Activated CD8-positive, alpha-beta memory T cell treated with anti-CD3 and anti-CD28 coated beads for 1 hour (primary cell): ENCODE measurements at places on chromosomes 13 and 19.

DNA sequence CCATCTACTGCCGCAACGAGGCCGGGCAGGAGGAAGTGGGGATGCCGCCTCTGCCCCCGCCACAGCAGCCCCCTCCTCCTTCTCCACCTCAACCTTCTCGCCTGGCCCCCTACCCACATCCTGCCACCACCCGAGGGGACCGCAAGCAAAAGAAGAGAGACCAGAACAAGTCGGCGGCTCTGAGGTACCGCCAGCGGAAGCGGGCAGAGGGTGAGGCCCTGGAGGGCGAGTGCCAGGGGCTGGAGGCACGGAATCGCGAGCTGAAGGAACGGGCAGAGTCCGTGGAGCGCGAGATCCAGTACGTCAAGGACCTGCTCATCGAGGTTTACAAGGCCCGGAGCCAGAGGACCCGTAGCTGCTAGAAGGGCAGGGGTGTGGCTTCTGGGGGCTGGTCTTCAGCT, 3.4 kb upstream of the NUP62 start:
- no peak for DNase-seq

DNA sequence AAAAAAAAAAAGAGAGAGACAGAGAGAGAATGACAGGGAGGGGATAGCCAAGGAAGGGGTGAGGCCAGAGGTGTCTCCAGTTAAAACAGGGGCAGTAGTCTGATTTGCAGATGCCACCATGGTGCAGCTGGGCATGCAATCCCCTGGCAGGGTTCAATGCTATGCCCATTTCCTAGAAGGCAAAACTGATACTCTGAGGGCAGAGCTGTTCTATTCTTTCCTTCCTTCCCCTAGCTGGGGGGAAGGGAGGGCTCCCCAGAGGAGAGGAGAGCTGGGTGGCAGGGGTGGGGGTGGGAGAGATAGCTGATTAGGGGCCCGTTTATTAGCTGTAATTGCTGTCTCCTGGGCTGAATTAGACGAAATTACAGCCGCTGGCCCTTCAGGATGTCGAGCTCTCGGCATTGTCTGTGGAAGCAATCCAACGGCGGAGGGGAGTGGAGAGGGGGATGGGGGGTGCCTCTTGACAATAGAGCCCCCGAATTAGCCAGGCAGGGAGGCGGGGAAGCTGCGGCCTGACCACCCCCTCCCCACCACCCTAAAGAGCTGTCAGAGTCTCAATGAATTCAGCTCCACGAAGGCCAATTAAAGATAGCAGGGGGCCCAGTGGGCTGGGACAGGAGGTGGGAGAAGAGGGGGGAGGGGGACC, 14.4 kb upstream of the DPP9 start:
- DNase-seq = no peak

DNA sequence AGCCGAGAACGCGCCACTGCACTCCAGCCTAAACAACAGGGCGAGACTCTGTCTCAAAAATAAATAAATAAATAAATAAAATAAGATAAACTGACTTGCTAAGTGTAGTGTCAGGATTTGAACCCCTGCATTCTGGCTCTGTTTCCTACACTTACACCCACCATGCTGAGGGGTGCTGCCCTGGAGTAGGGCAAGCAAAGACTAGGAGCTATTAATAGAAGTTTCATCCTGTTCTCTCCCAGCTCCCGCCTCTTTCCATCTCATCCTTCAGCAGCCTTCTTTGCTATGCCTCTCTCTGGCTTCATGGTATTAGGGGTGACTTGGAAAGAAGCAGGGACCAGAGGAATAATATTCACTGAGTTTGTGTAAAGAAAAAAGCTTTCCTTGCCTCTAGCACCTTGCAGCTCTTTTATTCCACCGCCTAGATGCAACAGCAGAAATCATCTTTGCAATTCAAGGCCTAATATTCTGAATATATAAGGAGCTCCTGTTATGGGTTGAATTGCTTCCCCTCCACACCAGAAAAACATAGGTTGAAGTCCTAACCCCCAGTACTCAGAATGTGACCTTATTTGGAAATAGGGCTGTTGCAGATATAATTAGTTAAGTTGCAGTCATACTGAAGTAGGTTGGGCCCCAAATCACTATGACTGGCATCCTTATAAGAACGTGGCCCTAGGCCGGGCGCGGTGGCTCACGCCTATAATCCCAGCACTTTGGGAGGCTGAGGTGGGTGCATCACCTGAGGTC, 8.7 kb upstream of the PLAUR start:
- no peak for DNase-seq

DNA sequence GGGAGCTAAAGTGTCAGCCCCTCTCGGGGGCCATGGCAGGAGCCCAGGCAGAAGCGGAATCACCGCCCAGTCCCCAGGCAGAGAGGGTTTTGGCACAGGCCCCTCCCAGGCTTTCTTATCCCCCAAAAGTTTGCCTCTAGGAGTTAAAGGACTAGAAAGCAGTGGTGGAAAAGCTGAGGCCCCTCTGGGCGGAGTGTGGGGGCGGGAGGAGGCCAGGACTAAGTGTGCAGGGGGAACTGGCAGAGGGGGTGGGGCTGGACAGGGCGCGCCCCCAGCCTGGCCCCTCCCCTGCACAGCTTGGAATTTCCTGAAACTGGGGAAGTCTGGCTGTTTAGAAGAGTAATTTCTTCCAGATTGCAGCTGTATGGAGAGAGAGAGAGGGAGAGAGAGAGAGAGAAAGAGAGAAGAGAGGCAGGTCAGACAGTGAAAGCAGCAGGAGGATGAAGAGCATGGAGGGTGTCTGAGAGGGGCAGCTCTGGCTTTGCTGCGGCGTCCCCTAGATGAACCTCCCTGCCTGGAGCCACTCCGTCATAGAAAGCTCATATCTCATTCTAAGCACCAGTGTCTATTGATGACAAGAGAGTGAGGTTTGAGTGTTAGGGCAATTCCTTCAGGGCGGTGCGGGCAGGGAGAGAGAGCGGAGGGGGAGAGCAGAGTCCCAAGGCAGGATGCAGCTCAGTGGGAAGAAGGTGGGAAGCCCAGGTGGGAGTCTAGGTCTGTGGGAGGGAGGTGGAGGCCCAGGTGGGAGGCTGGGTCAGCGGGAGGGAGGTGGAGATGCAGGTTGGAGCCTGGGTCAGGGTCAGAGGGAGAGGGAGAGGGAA, at the start of gene CDC42EP5:
TSS of gene CDC42EP5 (minus strand) at position 226 of the 821 bp plus-strand sequence. CDS start 7,749 bp downstream, outside the sequence.
- DNase-seq = no peak

- DNase-seq = no peak
Observed at GRCh38 chr13:108297114-108297513, 27.6 kb downstream of the TNFSF13B start.

DNA sequence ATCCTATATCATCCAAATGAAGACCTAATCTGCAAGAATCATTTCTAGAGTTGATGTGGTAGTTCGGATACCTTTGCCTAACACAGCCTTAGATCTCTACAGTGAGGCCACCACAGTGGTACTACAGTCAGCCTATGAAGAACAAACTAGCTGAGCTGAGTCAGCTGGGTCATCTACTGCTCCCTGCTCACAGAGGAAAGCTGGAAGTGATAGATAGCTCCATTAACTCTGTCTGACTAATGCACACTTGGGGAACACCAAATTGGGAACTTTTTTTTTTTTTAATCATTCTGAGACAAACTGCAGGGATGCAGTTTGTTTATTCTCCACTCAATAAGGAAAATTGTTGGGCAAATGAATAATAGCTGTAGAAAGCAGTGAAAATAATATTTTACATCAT, 1160.6 kb downstream of the PCDH9 start:
- no peak for DNase-seq

DNA sequence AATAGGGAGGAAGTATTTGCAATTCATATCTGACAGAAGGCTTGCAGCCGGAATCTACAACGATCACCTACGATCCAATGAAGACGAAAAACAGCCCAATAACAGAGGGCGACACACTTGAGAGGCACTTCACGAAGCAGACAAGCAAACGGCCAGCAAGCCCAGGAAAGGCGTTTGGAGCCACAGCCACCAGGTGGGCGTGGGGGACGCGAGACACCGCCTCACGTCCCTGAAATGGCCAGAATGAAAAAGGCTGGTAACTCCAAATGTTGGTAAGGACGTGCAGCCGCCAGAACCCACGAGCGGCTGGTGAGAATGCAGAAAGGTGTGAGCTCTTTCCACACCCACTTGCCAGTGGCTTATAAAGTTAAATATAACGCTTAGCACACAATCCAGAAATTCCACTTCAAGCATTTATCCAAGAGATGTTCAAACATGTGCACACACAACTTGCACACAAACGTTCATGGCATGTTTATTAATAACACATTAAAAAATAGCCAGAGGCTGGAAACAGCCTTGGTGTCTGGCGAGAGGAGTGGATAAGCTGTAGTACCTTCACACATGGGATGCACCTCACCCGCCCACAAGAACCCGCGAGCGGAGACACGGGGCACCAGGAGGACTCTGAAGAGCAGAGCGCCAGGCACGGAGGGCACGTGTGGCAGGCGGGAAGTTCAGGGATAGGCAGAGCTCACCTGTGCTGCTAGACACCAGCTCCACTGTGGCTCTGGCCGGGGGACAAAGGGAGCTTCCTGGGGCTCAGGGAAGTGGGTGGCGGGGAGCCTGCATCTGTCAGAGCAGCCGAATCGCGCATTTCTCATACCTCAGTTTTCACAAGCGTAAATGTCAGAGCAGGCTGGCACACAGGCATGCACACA, 89.3 kb downstream of the SPACA7 start:
- DNase-seq = no peak

DNA sequence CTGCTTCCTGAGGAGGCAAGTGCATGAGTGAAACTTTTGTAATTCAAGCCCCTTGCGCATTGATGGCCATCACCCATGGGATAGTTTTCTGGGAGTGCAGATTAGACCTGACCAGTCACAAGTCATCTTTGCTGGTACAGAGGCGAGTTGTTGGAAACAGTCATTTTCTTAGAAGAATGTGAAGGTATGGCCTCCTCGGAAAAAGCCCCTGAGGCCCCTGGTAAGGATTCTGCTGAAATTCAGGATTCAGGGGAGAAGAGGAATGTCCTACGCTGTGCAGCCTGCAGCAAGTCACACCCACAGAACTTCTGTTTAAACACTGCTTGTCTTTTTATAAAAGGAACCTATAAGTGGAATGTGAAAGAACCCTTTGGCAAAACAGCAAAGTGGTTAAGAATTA, 11.0 kb upstream of the SPART start:
- DNase-seq = no peak

- no peak for DNase-seq
Observed at GRCh38 chr13:113155201-113155600, 3.2 kb upstream of the PROZ start.

GRCh38 chr13:103898481-103898880, 832.3 kb upstream of the SLC10A2 start:
- DNase-seq = no peak

- no peak for DNase-seq
Observed at GRCh38 chr19:49746206-49746958, 16.7 kb downstream of the TSKS start.

DNA sequence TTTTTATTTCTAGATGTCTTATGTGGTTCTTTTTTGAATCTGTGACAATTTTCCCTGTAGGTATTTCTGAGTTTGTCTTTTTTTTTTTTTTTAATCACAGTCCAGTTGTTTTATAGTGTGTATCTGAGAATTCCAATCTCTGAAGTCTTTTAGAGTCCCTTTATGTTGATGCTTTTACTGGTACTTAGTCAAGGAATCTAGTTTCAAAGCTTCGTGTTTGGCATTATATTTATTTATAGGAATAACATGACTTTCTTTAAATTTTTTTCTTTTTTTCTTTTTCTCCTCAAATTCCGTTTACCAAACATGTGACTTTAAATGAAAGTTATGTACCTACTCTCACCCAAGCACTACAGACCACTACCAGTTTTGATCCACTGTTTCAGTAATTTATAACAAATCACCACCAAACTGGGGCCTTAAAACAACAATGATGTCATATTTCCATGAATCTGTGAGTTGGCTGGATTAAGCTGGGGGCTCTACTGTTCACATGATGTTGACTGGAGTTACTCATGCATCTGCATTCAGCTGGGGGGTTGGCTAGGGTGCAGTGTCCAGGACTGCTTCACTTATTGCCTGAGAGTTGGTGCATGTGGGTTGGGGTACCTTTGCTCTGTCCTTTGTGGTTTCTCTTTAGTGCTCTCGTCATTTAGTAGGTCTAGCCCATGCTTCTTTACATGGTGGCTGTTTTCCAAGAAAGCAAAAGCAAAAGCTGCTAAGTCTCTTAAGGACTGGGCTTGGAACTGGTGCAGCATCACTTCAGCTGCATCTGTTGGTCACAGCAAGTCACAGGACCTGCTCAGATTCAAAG, 22.3 kb downstream of the KCTD4 start:
- no peak for DNase-seq

DNA sequence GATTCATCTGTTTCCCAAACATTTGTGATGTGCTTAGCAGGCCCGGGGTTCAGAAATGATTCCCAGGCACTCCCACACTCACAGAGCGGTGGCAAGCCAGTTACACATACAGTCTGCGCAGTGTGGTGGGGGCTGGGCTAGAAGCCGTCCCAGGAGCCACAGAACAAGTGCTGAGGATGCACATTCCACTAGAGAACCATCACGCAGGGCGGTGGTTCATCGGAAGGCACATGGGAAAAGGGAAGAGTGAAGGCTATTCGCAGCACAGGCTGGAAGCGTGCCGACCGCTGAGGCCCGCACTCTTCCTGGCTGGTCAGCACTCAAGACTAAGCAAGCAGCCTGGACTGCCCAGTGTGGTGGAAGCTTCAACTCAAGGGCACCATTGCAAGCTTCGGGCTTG, 126.3 kb upstream of the SLC7A1 start:
- DNase-seq = no peak

DNA sequence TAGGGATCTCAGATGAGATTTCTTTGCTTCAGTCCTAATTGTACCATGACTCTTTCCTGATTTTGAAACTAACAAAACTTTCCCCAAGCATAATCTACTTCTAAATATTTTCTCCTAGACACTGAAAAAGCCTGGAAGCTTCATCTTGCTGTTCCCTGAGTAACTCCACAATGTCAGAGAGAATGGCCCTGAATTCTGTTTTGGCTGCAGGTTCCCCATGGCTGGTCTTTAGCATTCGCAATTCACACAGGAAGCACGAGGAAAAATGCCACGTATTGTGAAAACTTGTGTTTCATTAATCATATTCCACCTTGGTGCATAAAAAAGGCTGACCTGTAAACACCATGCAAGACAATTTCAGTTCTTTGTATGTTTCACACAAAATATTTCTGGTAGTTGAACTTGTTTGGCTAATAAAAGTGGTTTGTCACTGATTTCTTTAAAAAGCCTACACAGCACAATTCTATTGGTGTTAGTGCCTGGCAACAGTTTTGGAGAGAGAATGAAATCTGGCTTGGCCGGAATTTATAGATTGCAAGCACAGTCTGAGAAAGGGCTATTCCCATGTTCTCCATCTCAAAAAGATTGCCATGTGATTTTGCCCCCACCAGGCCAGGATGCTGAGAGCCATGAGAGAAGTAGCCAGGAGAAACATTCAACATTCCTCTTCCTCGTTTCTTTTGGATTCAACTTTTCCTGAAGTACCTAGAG, 367.1 kb downstream of the NDFIP2 start:
- no peak for DNase-seq

- no peak for DNase-seq
Observed at GRCh38 chr19:49816590-49816989, 1.5 kb upstream of the MED25 start.

- DNase-seq = no peak
Observed at GRCh38 chr19:40348961-40349507, 539 bp downstream of the PLD3 start.
